ENCODE measurements at places on chromosomes 7 and 10.

DNA sequence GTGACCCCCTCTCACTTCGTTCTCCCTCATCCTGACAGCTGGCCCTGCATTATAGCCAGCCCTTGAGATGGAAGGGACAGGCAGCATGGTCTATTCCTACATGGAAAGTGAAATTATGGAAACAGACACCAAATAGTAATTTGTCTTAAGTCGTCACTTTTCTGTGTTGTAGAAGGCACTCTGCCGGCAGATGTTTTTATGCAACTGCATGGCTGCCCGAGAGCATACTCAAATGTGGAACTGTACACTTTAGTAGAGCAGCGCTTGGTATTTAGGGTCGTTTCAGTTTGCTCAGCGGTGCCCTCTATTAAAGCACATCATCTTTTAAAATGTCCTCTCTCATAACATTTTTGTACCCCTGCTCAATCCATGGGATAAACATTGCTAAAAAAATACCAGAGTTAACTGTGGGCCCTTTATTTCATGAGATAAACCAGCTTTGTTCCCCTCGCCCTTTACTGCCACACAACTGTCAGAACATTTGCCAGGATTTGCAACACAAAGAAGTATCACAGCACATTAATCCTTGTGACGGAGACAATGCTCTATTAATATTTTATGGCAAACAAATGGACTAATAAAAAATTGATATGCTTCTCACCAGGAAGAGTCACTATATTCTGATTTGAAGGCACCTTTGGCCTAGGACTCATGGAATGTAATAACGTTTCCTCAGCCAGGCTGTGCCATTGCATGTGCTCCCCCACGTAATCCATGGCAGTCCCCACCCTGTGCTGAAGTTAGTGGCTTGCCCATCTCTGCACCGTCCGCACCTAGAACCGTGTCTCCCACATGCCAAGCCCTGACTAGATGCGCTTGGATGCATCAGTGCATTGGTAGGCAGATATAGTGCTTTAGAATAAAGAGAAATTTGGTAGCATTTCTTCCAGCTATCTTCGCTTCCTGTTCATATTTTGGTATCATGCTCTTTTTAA lies 221.3 kb downstream of the PAXIP1 start:
- no peak for DNase-seq

DNA sequence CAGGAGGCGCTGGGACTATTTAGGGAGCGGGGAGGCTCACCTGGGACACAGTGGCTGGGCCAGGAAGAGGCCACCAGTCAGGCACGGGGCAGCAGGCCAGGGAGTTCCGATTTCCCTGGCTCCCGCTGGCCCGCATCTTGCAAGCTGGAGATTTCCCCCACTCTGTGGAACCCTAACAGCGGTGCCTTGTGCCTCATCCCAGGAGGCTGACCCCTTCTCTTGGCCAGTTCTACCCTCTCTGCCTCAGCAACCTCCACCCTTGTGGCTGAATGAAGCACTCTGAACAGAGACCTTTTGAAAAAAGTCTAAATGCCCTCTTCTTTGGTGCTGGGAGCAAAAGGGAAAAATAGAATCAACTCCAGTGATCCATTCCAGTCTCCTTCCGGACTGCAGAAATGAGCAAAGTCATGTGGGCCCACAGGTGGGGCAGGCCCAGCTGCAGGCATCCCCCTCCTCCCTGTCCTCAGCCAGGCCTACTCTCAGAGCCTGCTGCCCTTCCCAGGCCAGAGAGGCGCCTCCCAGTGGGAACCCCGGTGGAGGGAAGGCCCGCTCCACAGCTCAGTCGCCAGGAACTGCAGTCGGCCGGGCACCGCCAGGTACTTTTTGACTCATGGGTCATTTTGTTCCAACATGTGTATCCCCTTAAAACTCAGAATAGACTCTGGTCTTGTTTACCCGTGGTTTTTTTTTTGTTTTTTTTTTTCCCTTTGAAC lies 155.5 kb downstream of the ZNF248 start:
- no peak for DNase-seq

DNA sequence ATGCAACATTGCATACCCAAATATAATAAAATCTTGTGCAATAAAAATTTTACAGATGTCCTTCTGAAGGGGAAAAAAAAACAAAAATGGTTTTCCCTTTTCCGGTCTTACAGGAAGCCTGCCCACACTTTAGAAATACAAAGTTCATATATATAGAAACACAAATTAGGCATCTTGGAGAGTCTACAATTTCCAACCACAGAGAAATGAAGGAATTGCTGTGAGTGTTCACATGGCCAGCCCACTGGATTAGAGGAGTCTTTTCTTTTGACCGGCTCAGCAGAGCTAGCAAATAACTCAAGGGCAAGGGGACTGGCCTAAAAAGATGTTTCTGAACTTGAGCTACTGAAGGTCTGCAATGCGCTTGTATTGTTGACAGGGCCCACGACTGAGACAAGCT lies 92.4 kb downstream of the GLI3 start:
- no peak for DNase-seq

GRCh38 chr10:110584006-110584405 lies 16.5 kb downstream of the SMC3 start:
- DNase-seq: no peak

DNA sequence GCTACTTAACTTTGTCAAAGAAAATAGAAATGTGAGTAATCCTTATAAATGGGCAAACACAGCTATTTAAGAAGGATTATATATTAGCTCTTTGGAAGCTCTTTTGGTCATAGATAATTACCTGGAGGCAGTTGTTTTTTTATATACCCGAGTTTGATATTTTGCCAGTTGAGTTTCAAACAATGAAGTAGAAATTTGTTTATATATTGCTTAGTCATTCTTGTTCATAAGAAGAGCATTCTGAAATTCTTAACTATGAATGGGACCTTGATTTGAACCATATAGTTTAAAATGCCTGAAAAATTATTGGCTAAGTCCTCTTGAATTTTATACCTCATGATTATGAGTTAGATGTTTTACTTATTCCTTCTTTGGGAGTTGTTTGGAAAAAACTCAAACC lies 36.4 kb downstream of the MINPP1 start:
- no peak for DNase-seq

GRCh38 chr10:84626397-84627087 lies 298.2 kb downstream of the CCSER2 start:
- no peak for DNase-seq

Measured in T-helper 2 cell (primary cell).